ENCODE measurements at places on chromosomes 3 and 15.

DNA sequence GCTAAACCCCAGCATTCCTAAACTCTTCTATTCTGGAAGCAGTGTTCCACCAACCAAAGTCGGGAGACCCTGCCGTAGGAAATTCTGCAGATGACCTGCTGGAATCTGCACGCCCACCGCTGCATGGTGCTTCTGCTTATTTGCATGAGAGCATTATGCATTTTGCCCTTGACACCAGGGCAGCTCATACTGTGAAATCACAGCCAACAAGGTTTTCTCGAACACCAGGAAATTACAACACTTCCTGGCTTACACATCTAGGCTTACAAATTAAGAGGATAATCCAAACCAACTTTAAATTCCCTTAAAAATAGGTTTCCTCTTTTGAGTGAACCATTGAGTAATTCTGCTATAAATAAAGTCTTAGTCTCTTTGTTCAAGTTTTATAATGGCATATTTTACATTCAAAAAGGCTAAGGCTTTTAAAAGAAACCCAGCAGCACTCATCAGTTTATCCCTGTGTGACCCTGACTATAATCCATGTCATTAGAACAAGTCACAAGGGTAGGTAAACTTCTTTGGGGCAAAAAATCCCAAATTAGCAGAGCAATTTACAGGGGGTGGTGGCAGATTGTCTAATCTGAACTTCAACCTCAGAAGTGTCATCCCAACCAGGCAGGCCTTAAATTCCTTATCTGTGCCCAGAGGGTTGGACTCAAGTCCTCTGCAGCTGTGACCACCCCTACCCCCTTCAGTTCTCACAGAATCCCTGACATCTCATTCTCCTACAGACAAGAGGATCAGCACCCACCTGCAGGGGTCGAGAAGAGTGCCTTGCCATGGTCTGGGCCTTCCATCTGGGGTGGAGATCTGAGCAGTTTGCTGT, 33.5 kb upstream of the RBP1 start:
- DNase-seq = no peak

DNA sequence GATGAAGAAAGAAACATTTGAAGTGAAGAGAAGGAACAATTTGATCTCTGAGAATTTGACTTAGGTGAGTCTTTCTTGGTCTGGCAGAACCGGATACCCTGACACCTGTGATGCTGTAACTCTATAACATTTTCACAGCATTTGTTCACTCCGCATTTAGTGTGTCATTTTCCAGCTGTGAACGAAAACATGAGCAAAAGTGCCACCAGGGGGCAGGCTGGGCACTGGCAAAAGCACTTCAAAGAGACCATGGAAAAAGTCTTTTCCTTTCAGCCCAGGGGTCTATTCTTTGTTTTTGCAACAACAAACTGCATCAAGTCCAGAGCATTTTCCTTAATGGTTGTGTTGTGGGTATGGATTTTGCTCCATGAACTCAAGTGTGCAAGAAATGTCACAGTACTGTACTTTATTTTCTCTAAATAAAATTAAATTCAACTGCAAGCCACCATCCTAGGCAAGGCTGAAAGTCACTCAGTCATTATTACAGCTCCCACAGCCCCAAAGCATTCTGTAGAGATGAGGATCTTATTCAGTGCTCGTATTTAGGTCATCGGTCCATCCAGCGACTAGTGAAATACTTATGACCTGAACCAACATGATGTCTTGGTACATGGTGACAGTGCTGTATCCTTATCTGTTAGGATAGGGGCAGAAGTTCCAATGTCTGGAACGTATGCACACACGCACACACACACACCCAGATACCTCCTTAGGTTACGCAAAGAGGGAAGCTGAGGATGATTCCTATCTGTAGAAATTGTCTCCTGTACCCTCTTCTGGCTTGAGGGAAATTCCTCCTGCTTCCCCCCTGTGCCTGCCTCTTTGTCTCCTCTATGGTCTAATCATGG, 125.5 kb downstream of the GADL1 start:
- DNase-seq = peak; percentile 92

- DNase-seq = peak; percentile 32
Measured at GRCh38 chr3:123157209-123157597, 44.5 kb upstream of the SEC22A start.

DNA sequence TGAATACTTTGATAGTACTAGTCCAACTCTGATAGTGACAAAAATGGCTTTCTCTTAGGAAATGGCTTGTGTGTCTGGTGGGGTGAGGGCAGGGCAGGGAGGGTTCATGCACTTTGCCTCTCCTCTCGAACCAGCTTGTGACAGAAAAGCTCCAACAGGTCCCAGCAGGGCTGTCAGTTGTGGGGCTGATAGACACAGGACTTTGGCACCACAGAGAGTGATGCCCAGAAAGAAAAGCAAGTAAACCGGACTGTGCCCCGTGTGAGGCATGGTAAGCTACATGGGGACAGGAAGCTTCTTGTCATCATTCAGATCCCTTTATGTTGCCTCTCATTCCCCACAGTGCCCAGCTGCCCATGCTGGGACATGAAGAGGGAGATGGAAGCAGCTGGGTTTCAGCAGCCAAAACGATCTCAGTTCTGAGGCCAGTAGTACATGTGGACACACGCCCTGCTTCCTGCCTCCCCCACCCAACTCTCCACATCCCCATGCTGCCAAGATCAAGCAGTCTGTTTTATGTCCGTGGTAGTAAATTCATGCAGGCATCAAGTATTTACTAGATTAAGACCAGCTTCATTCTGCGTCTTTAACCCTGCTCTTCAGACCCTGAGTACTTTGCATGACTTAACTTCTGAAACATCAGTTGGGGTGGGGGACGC, 29.7 kb upstream of the LIPC start:
- DNase-seq = no peak

DNA sequence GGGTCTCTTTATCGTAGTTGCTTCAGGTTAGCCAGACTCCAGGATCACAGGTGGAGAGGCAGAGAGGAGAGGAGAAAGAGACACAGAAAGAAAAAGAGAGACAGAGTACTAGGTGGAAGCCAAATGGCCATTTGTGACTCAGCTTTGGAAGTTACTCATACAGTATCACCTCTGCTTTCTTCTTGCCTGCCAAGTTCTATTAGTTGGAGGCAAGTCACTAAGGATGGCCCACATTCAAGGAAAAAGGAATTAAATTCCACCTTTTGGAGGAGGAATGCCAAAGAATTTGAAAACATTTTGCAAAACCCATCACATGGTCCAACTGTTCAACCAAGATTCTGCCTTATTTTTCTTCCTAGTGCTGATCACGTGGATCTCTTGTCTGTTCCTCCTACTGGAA, 291.1 kb downstream of the CHL1 start:
- no peak for DNase-seq

DNA sequence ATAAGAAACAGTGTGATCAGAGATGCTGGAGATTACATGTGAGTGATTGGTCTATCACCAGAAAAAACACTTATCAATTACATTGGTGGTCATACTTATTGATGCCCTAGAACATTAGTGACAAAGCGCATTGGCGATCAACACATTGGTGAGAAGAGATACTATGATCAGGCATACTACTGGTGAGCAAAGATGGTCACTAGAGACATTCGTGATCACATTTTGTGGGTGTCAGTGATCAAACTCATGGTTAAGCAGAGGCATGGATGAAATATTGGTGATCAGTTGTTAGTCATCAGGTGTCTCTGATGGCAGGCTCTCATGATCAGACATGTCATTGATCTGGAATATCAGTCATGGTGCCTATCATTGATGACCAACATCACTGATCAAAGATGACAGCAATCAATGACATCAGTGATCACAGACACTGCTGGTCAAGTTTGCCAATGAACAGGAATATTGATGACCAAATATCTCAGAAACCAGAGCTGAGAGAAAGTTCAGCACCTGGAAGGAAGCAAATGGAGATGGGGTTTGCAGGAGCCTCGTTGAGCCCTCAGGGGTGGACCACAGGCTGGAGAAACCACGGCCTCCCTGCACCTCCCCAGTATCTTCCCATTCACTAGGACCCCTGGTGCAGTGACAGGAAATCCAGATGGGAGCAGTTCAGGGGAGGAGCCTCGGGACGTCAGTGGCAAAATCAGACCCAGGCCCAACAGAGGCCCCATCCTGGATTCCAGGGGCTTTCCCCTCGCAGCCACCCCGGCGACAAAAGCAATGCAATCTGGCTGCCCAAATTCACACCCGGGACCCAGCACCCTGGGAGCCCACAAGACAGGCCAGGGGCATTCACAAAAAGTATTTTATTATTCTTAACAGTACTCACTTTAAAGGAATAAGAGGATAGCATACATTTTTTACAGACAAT, 12.2 kb upstream of the DNAJB8 start:
- DNase-seq = no peak

DNA sequence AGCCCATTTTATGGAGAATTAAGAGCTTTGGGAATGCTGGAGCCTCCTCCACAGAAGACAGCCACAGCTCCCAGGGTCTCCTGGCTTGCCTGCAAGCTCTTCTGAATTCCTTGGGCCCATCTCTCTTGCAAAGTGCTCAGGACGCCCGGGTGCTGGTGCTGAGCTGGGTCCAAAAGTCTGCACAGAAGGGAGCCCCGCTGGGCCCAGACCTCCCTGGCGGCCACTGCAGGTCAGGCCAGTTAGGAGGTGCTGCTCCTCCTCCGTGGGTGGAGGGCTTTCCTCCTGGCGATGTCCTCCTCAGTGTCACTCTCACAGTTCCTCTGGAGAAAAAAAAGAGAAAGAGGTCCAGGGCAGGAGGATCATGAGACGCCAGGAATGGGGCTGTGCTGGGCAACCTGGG, 74.5 kb upstream of the HERC1 start:
- no peak for DNase-seq

GRCh38 chr15:83396101-83396500, 51.0 kb upstream of the SH3GL3 start:
- peak; percentile 84 for DNase-seq

GRCh38 chr3:55264919-55265318, 222.2 kb downstream of the WNT5A start:
- DNase-seq = no peak

GRCh38 chr3:11735638-11736037, 91.9 kb upstream of the VGLL4 start:
- no peak for DNase-seq

- no peak for DNase-seq
Measured at GRCh38 chr3:182967218-182968204, 12.8 kb downstream of the DCUN1D1 start.
